ENCODE measurements at places on chromosomes 1 and 21. TPM values are rescaled to one million over a fixed set of nuclear protein-coding genes. Genes with fewer than 3 reads are reported as not detected.

Gene HAX1
- 113 TPM for total RNA-seq

Gene STYXL2
- total RNA-seq: not detected

- DNase-seq: no peak
Observed at GRCh38 chr21:43362915-43363314, 64.0 kb downstream of the SIK1 start.

- DNase-seq: no peak
Observed at GRCh38 chr1:81738875-81739274, 61.9 kb upstream of the ADGRL2 start.

- no peak for DNase-seq
Observed at GRCh38 chr1:227521782-227522181, 41.6 kb upstream of the ZNF678 start.

Gene AMY1A
- total RNA-seq: not detected

DNA sequence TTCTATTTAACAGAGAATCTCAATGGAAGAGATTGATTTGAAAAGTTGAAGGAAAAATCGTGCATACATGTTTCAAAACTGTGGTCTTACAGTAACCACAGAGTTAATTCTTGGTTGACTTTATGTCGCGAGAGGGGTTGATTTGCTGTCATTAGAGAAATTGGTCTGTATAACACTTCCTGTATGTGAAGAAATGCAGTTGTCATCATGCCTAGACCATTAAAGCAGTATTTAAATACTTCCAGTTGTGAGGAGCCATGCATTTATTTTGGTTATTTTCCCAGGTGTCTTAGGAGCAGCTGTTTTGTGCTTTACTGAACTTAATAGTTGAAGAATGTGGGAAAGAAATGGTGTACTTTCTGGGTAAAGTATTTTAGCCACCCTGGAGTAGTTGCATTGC, 76.2 kb downstream of the NFIA start:
- no peak for DNase-seq

- no peak for DNase-seq
Observed at GRCh38 chr21:34348890-34349519, 14.8 kb upstream of the KCNE2 start.

GRCh38 chr1:89171067-89171438, 4.8 kb downstream of the GBP7 start:
- no peak for DNase-seq

GRCh38 chr1:218571491-218571890, 226.4 kb downstream of the TGFB2 start:
- DNase-seq: no peak

GRCh38 chr1:37282764-37283163, 191.6 kb upstream of the ZC3H12A start:
- DNase-seq: no peak
